ENCODE measurements at places on chromosomes 2 and 18. TPM values are rescaled to one million over a fixed set of nuclear protein-coding genes. Genes with fewer than 3 reads are reported as not detected.

The GTF2A1L gene
- 6.8 TPM for total RNA-seq

The CNGA3 gene
- 1.3 TPM for total RNA-seq

The ALLC gene
- total RNA-seq, result 11.4 TPM

The IL1B gene
- 0.22 TPM for total RNA-seq

The INPP4A gene
- total RNA-seq, result 28.0 TPM

The ACMSD gene
- total RNA-seq, result not detected

The ALK gene
- 0.39 TPM for total RNA-seq

The ANKRD23 gene
- 6.1 TPM for total RNA-seq

The ZNF385B gene
- 2.8 TPM for total RNA-seq

The IFIH1 gene
- total RNA-seq, result 12.6 TPM

The CYP27C1 gene
- total RNA-seq, result 1.2 TPM

The INHA gene
- total RNA-seq, result not detected

The ALKAL2 gene
- 21.9 TPM for total RNA-seq

The LIMS2 gene
- 111 TPM for total RNA-seq

The DSG1 gene
- not detected for total RNA-seq

The IL1R2 gene
- 3.6 TPM for total RNA-seq

The C2orf66 gene
- total RNA-seq, result not detected

The PAX8 gene
- total RNA-seq, result 6.5 TPM

The TCF23 gene
- total RNA-seq, result not detected

The ANKRD30BL gene
- total RNA-seq, result not detected

The GATA6 gene
- total RNA-seq, result 8.4 TPM

The CYP26B1 gene
- total RNA-seq, result 36.6 TPM

The NDUFS1 gene
- 37.8 TPM for total RNA-seq

The GPBAR1 gene
- total RNA-seq, result 37.8 TPM

The RAX gene
- not detected for total RNA-seq

The CD8B2 gene
- total RNA-seq, result not detected

All from tibial nerve (tissue), 4 donors.